Activated CD4-positive, alpha-beta T cell treated with anti-CD3 and anti-CD28 coated beads, Interleukin-2, Interleukin-4, amounts not matched to agents 100 ng/mL and 50 ng/mL, durations not matched to agents 16 hours and 8 hours (primary cell): ENCODE measurements at places on chromosomes 16 and 17.

DNA sequence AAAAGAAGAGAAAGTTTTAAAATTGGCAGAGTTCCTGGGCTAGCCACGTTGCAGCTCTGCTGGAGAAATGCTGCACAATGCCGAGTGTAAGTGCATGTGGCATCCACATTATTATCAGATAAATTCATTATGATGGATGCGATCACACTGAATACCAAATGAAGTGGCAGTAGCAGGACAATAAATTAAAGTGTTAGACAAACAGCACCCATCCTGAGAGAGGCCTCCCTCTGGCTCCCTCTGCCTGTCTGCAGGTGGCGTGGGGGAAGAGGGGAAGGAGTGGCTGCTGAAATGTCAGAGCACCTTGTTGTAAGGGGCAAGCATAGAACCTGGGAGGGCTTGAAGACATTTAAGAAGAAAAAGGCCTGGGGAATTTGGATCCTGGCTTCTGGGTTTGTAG, 324.1 kb downstream of the HAPSTR1 start:
- DNase-seq = no peak

DNA sequence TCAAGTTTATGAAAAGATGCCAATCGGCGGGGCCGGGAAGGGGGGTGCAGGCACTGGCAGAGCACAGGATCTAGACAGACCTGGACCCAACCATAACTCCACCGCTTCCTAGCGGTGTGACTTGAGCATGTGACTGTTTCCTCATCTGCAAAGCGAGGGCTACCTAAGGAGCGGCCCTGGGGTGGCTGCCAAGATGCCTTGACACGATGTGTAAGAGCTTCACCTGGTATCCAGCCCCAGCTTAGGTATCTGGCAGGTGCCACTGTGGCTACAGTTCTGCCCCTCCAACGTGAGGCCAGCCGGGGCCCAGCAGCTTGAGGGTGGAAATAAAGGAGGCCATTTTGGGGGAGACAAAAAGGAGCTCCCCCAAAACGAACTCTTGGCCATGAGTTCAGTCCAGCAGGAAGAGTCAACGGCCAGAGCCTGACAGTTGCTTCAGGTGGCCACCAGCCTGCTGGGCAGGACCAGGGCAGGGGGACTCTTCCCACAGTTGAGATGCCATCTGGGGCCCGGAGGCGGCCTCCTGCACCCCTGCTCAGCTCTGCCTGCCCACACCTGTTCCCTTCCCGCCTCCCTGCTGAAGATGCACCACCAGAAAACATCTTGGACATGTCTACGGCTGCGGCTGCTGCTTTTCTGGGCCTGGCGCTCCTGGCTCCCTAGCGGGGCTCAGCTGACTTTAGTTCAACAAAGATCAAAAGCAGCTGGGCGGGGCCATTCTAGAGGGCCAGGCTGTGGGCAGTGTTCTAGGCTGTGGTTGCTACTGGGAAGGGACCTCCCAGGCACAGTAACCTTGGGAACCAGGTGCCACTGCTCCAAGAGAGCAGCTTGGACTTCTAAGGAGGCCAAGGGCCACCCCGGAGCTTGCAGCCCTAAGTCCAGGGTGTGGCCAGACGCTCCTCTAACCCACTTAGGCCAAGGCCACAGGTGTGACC, 3.4 kb upstream of the MTSS2 start:
- DNase-seq = no peak

GRCh38 chr17:1399679-1400512, at the start of gene YWHAE:
Gene YWHAE (minus strand): TSS chr17:1400222. CDS start chr17:1400110, 112 bp downstream.
- DNase-seq = peak; percentile 97

GRCh38 chr16:22190081-22190775, 15.8 kb upstream of the EEF2K start:
- peak; percentile 100 for DNase-seq

DNA sequence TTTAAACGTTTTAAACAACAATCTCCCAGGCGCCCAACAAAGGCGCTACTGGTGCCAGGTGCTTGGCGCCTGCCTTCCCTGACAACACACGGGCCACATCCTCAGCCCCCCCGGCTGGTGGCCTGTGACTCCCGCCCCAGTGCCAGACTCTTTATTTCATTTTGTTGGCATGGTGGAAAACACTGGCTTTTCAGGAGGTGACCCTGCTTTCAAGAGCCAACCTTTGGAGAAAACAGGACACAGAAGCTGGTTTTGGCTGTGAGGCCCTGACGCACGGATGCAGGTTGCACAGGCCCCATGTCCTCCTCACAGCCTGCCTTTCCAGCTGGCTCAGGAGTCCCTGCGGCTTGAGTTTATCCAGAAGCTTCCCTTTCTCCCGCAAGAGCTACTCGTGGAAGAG, 100.0 kb downstream of the METRNL start:
- no peak for DNase-seq

GRCh38 chr17:79152110-79152509, 77.5 kb downstream of the ENGASE start:
- DNase-seq = no peak

GRCh38 chr16:3180445-3180878, 7.5 kb upstream of the OR1F1 start:
- peak; percentile 68 for DNase-seq

DNA sequence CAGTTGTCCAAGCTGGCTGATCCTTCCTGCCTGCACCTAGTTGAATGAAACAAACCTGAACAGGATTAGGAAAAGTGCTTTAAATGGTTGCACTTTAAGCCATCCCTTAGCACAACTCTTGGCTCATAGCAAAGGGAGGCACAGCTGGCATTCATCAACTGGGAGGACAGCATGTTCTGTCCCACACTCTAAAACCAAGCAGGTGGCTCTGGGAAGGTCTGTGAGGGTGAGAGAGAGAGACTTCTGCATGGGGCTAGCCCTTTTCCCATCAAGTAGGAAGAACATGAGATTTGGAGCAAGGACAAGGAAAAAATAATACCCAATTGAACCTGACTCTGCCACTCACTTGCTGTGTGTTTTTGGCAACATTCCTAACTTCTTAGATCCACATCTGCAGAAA, 140.9 kb upstream of the CCL2 start:
- DNase-seq = no peak

DNA sequence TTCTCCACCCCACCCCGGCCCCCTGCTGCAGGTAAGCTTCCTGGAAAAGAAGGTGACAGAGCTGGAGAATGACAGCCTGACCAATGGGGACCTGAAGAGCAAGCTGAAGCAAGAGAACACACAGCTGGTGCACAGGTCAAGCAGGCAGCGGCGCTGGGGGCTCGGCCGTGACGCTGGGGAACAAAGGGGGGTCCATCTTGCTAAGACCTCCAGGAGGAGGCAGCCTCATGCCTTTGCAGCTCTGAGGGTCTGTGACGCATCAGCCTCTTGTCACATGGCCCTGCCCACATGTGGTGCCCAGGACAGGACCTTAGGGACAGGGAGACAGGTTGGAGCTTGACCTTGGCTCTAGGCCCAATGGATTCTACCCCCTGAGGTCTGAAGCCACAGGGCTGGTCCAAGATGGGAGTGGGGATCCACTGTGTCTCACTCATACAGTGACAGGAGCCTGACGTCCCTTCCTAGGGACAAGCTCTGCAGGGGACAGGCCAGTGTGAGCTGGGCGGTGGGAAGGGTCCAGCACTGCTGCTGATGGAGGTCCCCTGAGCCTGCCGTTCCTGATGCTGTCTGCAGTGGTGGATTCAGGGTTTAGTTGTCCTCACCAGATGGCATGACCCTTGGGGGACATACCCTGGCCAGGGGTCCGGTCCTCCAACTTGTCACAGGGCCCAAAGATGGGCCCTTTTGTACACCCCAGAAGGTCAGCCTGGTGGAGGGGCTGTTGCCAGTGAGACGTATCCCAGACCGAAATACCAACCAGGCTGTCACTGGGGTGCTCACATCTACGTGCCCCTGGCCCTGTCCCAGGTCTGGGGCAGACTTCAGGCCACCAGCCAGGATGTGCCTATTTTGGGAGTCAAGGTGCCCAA, 132.6 kb downstream of the RAB11FIP4 start:
- DNase-seq = no peak

- DNase-seq = no peak
Measured at GRCh38 chr16:4375717-4376116, 4.1 kb downstream of the VASN start.

GRCh38 chr17:70102531-70102930, 27.5 kb downstream of the KCNJ16 start:
- no peak for DNase-seq

- no peak for DNase-seq
Measured at GRCh38 chr16:49672753-49673152, 183.2 kb downstream of the ZNF423 start.

GRCh38 chr16:8087597-8088289, 502.6 kb downstream of the TMEM114 start:
- DNase-seq = no peak

- no peak for DNase-seq
Measured at GRCh38 chr16:63363738-63364137, 1327.5 kb upstream of the CDH8 start.

- no peak for DNase-seq
Measured at GRCh38 chr16:7601100-7601499, 268.5 kb downstream of the RBFOX1 start.

GRCh38 chr17:44543213-44543904, 13.9 kb upstream of the FZD2 start:
- no peak for DNase-seq

GRCh38 chr17:5781236-5781927, 197.1 kb upstream of the NLRP1 start:
- no peak for DNase-seq

- peak; percentile 17 for DNase-seq
Measured at GRCh38 chr17:1398931-1399678, 917 bp downstream of the YWHAE start.
